ENCODE measurements at places on chromosomes 5 and 9.

DNA sequence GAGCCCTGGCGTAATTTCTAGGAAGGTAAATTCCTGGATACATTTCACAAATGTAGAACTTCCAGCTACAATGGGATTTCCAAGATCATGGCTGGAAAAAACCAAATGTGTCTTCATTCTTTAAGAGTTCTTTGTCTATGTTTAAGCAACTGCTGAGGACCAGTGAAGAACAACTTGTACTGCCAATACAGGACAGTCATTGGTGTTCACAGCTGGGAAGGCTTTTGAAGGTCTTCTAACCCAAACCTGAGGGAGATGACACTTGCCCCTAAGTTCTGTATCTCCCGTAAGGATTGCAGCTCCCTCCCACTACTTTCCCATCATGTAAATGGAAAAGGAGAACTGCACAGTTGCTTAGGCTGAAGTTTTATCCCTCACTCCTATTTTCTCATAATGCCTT lies 28.4 kb downstream of the TMEM167A start:
- DNase-seq, result no peak

DNA sequence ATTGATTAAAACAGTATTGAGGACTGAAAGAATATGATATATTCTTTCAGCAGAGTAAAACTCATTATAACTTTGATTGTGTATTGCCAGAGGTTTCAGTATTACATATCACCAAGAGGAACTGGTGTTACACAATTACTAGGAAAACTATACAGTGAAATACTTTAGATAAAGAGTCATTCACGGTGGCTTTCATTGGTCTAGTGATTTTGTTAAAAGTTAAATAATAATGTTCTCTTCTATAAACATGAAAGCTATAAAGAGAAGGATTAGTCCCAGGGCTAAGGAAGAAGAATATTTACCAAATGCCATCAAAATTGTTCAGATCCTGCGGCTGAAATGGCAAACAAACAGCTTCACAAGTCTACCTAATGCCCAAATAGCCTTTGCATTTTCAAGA lies 306.2 kb downstream of the SEMA5A start:
- no peak for DNase-seq

DNA sequence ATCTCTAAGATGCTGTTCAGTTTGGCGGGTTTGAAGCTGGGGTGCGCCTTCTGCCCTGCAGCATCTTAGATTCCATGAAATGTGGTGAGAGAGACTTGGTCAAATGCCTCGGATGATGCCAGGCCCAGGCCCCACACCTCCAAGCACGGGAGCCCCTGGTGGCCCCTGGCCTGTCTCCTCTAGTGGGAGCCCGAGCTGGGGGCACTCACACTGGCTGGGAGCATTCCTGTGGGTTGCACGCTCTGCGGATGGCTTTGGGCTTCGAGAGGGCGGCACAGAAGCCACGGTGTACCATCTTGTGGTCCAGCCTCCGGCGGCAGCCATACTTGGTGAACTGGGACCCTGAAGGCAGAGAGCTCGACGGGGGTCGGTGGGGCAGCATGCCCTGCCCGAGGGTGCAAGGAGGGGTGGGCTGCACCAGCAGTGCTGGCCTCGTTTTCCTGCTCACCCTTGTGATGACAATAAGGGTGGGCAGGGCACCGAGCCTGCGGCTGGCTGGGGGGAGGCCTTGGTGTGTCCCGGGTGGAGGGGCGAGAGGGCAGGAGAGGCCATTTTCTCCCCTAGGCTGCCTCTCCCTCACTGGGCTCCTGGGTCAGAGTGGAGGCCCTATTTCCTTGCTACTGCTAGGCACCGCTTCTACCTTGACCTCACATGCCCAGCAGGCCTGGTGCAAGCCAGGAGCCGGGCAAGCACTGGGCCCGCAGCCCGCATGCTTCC lies 65.8 kb downstream of the ZNF354C start:
- no peak for DNase-seq

DNA sequence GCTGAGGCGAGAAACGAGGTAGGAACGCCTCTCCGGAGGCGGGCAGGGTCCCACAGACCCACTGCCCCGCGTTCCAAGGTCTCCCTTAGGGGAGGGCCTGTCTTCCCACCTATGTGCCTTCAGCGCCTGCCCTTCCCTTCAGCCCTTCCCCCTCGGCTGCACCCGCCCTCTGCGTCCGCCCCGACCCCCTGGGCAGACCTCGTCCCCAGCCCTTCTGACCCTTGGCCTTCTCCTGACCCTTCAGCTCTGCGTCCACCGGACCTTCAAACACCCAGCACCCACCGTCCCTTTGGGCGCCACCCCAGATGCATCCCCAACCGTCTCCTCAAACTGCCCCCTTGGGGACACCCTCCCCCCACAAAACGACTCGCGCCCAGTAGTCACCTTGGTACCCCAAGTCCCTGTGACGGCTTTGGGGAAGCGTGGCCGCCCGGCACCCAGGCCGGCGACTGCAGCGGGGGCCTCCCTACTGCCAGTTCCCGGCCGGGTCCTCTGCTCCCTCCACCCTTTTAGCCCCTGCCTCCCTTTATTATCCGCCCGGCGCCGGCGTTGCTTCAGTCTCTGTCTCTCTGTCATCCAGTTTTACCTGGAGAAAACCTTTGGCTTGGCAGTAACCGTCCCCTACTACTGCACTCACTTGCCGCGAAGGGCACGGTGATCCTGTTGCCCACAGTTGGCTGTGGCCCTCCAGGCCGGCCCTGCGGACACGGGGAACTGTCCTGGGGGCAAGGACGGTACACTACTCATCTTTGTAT lies 421 bp downstream of the RUSC2 start:
- DNase-seq, result peak; percentile 85

GRCh38 chr5:91514400-91514799 lies 131.3 kb upstream of the ARRDC3 start:
- no peak for DNase-seq

- no peak for DNase-seq
These were observed 38.9 kb downstream of the LYRM7 start for GRCh38 chr5:131209506-131210150.

DNA sequence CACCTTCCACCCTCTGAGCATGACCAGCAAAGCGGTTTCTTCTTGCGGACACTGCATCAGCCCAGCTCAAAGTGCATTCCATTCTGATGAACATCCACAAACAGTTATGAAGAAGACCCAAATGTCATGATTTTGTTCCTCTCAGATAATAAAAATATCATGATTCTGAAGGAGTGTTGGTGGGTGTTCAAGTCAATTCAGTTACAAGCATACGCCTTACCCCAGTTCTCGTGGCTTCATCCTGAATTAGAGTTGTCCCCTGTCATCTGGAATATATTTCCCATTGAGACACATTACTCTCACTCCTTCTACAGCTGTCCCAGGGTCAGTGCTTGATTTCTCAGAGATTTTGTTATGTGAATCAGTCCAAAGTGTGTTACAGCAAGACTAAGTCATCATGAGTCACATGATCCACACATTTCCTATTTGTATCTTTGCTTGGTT lies 325.4 kb downstream of the RFX3 start:
- DNase-seq, result no peak

GRCh38 chr5:132467287-132467984 lies 23.1 kb downstream of the IRF1 start:
- DNase-seq, result no peak

GRCh38 chr9:126743041-126743440 lies 61.8 kb upstream of the ZBTB43 start:
- DNase-seq, result no peak

DNA sequence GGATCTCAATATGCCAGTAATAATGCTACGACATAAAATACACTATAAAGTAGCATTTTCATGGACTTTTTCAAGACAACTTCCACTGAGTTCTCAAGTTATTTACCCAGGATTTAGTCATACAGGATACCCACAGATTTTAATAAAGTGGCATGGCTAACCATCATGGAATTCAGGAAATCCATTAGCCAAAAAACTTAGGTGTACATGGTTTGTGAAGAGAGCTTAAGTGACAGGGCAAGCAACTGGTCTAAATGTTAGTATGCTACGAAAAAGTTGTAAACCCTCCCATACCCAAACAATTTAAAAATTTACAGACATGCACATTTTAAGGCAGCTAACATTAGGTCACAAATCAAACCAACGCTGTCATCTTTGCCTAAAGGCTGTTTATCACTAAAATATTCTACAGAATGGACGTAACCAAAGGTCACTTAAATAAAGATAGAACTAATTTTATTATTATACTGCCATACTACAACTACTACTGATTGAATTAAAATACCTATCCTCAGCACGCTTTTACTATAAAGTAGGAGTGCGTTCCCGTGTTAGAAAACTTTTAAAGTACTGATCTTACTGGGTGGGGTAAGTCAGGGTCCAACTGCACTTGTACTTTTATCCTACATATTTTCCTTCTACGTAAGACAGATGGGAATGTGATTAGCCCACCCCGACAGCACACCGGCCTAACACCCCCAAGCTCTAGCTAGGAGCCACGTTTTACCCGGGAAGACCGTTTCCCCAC lies 1.1 kb downstream of the UBTD2 start:
- no peak for DNase-seq

- DNase-seq, result no peak
These were observed 30.4 kb upstream of the NDFIP1 start for GRCh38 chr5:142078221-142078620.

- no peak for DNase-seq
These were observed 67.8 kb downstream of the LHX2 start for GRCh38 chr9:124079176-124079925.

DNA sequence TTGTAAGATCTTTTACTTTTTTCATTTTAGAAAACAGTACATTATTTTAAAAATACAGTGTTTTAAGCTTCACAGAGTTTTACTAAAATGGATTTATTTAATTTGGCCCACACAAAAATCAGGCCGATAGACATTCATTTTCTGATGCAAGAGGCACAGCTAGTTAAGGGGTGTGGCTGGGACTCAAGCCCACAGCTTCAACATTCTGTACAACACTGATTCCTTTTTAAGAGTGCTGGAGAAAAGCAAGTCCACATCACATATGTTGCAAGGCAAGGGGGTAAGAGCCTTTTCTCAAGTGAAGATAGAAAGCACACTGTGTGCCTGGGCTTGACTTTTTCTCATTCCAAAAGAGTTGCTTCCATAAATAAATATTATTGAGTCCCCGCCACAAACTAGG lies 195.9 kb downstream of the RFK start:
- no peak for DNase-seq

- DNase-seq, result no peak
These were observed 58.6 kb upstream of the PPARGC1B start for GRCh38 chr5:149671544-149671943.

DNA sequence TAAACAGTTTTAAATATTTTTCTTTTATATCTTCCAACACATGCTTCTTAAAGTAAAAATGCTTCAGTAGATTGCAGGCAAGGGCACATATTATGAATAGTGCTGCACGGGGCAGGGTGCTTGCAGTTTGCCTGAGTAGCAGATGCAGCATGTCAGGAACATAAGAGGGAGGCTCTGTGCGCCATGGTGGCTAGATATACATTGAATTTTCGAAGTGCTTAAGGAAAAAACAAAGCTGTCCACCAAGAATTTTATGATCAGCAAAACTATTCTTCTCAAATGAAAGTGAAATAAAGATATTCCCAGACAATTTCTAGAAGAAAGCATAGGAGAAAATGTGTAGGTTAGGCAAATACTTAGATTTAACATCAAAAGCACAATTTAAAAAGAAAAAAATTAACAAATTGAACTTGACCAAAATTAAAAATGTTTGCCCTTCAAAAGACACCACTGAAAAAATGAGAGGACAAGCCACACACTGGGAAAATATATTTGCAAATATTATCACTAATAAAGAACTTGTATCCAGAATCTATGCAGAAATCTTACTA lies 213.2 kb downstream of the NR3C1 start:
- DNase-seq, result no peak

DNA sequence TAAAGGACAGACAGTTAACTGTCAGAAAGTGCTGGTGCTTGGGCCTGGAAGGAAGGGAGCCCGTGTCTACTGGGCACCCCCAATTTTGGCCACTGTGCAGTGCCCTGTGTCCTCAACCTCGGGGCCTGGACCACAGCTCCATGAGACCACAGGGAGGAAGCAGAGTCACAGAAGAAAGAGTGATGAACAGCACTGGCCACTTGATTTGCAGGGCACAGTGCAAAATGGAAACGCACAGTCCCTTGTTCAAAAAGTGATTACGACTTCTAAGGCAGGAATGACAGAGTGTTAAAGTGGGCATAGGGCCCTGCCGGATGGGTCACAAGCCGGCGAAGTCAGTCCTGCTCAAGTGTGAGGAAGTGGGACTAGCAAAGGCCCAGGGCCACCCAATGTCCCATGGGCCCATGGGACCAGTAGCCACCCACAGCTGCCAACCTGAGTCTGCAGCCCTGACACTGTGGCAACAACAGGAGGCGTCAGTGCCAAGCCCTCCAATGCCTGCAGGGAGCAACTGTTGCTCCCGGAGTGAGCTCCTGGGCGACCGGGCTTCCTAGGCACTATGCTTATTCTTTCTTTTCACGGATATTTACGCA lies 85.4 kb downstream of the ADAMTS2 start:
- DNase-seq, result no peak

- no peak for DNase-seq
These were observed 30.3 kb downstream of the GOLPH3 start for GRCh38 chr5:32143617-32144377.

DNA sequence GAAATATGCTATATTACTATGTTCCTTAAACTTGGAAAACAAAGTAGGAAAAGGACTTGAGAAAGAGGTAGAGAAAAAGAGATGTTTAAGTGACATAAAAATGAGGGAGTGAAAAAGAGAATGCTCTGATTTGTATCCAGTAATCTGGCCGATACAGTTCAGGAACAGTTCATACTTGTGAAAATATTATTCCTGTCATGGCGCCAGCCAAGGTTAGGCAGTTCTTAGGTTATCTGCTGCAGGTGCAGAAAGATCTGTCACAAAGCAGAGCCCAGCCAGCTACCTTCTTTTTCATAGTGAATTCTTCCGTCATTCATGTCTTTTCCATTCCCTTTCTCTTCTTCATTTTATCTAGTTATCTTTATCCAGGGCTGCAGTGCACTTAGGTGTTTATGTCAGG lies 256.3 kb downstream of the ADAMTSL1 start:
- no peak for DNase-seq

DNA sequence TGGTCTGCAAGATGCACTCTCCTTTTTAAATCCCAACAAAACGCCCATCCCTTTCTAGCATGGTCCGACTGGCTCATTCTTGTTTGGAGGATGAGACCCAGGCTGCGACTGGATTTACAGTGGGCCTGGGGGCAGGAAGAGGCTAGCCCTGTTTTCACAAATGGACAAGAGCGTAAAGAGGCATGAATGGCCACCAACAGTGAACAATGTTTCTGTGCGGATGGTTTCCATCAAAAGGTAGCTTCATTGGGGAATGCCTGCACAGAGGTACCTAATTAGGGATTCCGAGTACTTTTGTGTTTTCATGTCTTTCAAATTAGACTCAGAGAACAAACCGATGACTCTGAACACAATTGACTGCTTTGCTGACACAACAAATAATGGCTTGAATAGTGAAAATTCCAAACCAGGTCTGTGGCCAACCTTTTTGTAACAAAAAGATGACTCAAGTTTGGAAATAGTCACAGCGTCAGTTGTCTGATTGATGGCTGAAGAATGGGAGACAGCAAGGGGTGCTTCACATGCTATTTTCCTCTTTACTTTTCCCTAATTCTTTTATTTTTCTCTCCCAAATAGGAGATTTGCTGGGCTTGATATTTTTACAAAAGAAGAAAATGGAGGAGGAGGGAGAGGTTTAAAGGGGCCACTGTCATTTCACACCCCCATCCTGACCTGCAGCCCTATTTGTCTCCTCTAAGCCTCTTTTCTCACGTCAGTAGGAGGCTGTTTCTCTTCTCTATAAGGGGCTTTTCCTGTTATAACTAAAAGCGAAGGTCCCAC lies 208.1 kb upstream of the S1PR3 start:
- no peak for DNase-seq

All from coronary artery (tissue), 2 donors.